ENCODE measurements at places on chromosomes 11 and 22.

DNA sequence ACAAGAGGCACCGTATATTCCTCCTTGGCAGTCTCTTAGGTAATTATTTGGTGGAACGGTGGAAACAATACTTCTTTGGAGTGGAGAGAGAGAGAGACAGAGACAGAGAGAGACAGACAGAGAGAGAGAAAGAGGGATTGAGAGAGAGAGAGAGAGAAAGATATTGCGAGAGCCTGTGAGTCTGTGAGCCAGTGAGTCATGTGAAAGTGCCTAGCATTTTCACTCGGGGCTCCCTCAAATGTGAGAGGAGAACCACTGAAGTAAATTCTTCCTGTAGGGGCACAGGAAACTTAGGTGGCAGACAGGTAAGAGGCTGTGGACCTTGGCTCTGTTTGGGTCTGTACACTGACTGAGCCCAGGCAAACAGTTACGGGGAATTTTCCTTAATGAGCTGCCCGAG, 31.6 kb upstream of the SNX19 start:
- DNase-seq = no peak

DNA sequence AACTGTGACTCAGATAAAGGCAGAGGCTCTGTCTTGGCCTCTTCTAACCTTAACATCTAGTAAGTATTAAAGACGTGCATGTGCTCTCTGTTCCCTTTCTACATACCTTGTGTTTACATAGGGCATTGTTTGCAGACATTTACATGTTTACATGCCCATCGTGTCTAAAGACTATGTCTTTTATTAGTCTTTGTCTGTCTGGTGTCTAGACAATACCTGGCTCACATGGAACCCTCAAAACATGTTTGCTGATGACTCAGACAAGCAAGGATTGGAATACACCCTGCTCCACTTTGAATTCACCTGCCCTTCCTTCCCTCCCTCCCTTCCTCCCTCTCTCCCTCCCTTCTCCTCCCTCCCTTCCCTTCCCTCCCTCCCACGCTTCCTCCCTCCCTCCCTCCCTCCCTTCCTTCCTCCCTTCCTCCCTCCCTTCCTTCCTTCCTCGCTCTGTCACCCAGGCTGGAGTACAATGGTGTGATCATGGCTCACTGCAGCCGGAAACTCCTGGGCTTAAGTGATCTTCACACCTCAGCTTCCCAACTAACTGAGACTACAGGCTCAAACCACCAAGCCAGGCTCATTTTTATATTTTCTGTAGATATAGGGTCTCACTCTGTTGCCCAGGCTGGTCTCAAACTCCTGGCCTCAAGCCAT, 23.7 kb upstream of the SORL1-AS1 start:
- DNase-seq = no peak

GRCh38 chr22:47172771-47173534, 410.5 kb downstream of the TBC1D22A start:
- no peak for DNase-seq

DNA sequence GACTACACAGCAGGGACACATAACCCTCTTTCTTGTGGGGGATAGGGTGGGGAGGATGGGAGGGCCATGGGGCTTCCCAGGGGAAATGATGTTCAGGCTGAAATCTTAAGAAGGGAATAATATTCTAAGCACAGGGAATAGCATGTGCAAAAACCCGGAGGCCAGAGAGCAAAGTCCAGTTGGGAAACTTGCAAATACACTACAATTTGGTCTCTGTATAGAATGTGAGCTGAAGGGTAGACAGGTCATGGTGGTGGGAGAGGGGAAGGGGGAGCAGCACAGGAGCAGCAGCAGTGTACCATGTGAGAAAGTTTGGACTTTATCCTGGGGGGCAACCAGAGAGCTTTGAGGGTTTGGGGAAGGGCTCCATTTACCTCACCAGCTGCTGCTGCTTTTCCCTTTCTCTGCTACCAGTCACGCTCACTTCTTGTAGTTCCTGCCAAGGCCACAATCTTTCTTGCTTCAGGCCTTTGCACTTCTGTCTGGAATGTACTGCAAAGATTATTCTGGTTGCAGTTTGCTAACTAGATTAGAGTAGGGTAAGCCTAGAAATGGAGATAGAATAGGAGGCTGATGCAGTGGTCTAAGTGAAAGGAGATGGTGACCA, 43.0 kb downstream of the KREMEN1 start:
- no peak for DNase-seq

DNA sequence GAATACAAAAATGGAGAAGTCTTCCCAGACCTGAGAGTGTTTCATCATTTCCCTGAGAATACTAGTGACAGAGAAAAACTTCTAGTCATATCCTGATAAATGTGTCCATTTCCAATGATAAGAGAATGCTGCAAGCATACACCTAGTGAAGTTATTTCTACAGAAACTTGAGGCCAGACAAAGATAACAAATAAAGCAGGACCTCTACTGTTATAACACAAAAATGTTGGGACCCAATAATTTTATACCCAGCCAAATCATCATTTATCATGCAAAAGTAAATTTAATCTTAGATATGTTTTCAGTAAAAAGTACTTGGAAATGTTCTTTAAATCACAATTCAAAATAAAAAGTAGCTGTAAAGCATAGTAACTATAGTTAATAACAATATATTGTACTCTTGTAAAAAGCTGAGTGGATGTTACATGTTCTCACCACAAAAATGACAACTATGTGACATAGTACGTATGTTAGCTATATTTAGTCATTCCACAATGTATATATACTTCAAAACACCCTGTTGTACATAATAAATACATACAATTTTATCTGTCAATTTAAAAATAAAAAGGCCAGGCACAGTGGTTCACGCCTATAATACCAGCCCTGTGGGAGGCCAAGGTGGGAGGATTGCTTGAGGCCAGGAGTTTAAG, 12.6 kb downstream of the RRAS2 start:
- DNase-seq = no peak

DNA sequence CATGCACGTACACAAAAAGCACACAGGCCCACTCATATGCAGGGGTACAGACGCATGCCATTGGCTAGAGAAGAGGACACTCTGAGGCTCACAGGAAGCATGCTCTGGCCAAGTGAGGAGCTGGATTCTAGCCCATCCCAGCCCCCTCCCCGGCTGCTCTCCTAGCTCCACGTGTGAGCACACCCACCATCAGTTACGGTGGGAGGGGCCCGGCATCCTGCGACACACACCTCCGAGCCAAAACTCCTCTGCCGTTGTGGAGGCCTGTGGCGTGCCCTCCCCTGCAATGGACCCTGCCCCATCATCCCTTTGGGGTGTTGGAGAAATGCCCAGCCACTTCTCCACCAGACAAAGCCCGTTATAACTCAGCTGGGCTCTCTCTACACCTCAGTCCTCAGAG, 15.1 kb upstream of the IGSF9B start:
- no peak for DNase-seq

- DNase-seq = peak; percentile 28
Observed at GRCh38 chr11:3087821-3088800, 30.9 kb upstream of the CARS1 start.

GRCh38 chr11:61489833-61490721, 18.5 kb upstream of the LRRC10B start:
- peak; percentile 69 for DNase-seq

DNA sequence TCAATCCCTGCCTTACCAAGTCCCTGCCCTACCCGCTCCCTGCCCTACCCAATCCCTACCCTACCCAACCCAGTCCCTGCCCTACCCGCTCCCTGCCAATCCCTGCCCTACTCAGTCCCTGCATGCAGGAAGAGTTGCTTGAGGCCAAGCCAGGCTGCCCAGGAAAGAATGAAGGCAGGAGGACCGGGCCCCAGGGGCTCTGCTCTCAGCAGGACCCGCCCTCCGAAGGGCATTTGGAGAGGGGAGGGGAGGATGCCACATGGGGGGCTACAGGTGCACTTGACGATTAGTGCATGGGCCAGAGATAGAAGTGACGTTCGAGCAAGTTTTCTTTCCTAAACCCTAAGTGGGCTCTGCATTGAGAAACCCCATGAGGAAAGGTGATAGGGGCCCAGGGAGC, 581.2 kb downstream of the TBC1D22A start:
- DNase-seq = no peak

GRCh38 chr22:46803031-46803880, 40.8 kb downstream of the TBC1D22A start:
- DNase-seq = peak; percentile 24

- no peak for DNase-seq
Observed at GRCh38 chr11:62242021-62242420, at the start of gene SCGB1D2. SCGB1D2 (plus strand) TSS chr11:62242239; CDS start chr11:62242308, 69 bp downstream.

DNA sequence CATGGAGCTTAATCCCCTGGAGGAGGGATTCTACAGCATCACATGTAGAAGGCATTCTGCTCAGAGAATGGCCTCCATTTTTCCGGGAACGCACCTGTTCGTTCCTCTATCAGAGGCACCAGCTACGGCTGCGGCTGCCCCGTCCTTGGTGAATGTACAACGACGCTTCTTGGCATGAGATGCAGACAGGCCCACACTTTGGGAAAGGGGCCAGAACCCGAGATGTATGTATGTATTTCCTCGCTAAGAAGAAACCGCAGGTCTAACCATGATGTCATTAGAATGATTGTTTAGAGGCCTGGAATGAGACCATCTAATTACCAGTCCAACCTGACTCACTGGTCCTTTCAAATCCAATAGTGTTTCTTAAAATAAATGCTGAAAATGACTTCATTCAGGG, 1293.4 kb downstream of the TBC1D22A start:
- no peak for DNase-seq

DNA sequence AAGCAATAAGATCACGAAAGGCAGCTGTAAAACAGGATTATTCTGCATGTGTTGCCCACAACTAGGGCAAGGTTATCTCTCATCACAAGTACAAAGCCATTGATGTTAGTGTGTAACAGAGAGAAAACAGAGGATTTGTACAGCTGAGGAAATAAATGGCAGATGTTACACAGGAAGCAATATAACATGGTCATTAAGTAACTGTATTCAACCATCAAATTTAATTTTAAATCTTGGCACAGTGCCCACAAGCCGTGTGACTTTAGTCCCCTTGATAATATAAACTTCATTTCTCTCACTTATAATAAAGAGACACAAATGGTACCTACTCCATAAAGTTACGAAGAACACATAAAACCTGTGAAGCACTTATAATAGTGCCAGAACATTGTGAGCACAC, 17.3 kb downstream of the OR51E2 start:
- no peak for DNase-seq

- DNase-seq = no peak
Observed at GRCh38 chr11:115528225-115528624, 24.0 kb upstream of the CADM1 start.

GRCh38 chr11:115425816-115426215, 78.4 kb downstream of the CADM1 start:
- no peak for DNase-seq

DNA sequence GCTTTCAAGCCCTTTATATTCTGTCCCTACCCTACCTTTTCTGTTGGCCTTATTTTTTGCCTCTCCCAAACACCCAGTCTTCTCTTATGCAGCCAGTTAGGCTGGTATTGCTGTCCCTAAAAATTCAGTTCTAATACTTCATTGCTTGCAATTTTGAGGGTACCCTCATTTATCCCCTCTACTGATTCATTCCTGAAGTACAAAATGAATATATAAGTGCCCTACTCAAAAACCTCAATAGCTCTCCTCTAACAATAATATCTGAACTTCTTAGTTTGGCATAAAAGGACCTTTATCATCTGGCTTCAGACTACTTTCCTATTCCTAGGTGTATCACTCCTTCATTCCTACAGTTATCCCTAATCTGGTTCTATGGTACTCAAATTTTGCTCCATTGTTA, 5.2 kb upstream of the EIF4G2 start:
- no peak for DNase-seq

DNA sequence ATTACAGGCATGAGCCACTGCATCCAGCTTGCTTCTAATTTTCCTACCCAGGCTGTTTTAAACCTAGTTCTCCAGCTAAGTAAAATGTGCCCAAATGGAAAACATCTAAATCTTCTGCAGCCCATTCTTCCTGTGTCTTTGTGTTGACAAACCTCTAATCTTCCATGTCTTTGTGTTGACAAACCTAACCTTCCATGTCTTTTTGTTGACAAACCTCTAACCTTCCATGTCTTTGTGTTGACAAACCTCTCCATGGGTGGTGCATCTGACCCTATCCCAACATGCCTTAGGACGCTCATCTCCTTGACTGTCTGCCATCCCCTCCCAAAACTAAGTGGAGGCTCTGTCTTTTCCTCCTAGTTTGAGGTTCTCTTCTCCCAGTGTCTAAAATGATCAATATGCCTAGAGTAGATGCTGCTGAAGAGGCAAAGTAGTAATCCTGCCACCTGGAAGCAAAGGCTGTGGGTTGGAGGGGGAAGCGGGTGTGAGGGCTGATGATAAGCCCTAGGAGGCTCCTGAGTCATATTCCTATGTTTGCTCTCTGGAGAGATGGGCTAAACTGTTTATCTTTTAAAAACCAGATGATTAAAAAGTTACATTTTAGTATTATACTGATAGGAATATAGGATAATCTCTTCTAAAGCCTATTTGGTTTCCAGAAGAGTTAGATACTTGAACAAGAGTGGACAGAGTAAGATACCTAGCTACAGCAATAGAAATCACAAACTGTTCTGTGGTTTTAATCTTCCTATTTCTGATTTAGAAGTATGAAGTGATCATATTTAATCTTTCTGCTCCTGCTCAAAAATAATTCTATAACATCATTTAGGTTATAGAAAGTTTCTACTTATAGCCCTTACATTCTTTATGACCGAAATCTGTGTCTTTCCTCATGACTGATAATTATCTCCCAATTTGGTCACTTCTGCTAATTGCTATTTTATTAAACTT, 7.9 kb downstream of the FEN1 start:
- DNase-seq = no peak

GRCh38 chr11:14567064-14567651, 47.0 kb upstream of the PSMA1 start:
- no peak for DNase-seq

DNA sequence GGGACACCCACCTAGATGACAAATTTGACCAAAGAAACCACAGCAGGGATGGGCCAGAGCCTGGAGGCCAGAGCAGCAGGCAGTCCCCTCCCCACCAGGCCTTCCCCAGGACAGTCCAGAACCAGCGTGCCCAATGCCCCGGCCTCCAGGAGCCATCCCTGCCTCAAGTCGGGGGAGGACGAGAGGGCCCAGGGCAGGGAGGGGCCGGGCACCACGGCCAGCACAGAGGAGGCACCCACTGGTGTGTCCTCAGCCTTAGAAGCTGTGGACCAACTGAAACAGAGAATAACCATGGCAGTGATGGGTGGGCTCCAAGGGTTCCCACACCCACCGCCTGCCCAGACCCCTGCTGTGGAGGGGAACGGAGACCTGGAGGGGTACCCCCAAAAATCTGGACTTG, 28.3 kb upstream of the TCF20 start:
- DNase-seq = no peak

Measured in AG08395 (cell line).